Urothelium cell line (cell line): ENCODE measurements at places on chromosomes 11 and 22.

- DNase-seq: no peak
Measured at GRCh38 chr11:76026862-76027261, 179.4 kb downstream of the WNT11 start.

- DNase-seq: no peak
Measured at GRCh38 chr11:114073828-114074381, 14.4 kb downstream of the ZBTB16 start.

DNA sequence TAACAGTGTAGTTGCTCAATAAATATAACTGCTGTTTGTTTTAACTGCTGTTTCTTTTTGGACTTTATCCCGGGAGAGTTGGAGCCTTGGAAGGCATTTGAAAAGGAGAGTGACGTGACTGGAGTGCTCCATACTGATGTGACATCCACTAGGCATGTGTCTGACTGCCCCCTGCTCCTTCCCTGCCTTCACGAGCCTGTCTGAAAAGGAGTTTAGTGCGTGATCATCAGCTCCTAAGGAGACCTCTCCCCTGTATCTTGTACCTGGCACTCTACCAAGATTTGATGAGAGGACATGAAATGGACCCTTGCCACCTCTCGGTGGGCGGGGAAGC, 22.9 kb downstream of the ZBTB16 start:
- DNase-seq: no peak

DNA sequence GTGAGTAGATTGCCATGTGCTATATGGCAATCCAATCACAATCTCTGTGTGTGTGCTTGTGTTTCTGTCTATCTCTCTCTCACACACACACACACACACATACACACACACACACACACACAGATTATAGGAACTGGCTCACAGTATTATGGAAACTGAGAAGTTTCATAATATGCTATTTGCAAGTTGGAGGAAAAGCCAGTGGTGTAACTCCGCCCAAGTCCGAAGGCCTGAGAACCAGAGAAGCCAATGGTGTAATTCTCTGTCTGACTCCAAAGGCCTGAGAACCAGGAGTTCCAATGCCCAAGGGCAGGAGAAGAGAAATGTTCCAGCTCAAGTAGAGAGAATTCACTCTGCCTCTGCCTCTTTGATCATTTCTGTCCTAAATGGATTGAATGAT, 37.2 kb downstream of the GLYATL2 start:
- DNase-seq: no peak

- DNase-seq: no peak
Measured at GRCh38 chr11:111852103-111852502, 19.3 kb downstream of the ALG9 start.

DNA sequence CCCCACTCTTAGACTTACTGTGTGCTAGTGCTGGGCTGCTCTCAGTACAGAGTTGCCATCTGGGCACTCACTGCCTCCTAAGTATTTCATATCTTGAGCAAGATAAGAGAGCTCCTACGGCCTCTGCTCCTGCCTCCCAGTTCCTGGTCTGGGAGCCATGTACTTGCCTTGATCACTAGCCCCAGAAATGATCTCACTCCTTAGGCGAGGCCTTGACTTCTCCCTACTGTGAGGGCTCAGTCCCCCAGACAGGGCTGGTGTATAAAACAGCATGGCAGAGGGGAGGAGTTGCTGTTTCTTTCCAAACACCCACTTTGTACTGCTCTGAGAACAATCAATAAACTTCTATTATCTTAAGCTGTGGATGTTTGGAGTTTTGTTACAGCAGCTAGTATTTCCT, 47.4 kb upstream of the TP53I11 start:
- DNase-seq: no peak

GRCh38 chr11:118224511-118225188, at the start of gene JAML:
Gene JAML, minus strand, starts transcription at chr11:118225011. Its CDS starts 10,145 bp downstream, at chr11:118214866.
- no peak for DNase-seq

GRCh38 chr11:86957976-86958646, 2.9 kb upstream of the FZD4 start:
- DNase-seq: no peak

GRCh38 chr11:6475936-6476335, 2.2 kb upstream of the TRIM3 start:
- DNase-seq: no peak

GRCh38 chr11:30089921-30090320, 73.1 kb upstream of the KCNA4 start:
- DNase-seq: no peak

DNA sequence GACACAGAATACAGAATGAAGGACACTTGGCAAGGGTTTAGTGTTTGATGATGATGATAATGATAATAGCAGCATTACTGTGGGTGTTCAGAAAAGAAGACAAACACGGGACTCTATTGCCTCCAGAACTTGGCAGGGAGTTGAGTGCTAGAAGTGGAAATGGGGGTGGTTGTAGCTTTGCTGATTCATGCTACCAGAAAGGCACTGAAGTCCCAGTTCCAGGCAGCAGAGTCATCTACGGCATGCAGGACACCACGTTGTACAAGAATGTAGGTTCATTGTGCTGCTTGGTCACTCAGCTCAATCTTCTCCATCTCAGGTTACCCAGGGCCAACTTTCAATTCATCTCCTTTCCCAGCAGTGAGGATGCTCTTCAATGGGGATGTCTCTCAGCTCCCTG, 115.7 kb downstream of the NTM start:
- no peak for DNase-seq

GRCh38 chr11:122120096-122120495, 4.1 kb upstream of the BLID start:
- DNase-seq: no peak

DNA sequence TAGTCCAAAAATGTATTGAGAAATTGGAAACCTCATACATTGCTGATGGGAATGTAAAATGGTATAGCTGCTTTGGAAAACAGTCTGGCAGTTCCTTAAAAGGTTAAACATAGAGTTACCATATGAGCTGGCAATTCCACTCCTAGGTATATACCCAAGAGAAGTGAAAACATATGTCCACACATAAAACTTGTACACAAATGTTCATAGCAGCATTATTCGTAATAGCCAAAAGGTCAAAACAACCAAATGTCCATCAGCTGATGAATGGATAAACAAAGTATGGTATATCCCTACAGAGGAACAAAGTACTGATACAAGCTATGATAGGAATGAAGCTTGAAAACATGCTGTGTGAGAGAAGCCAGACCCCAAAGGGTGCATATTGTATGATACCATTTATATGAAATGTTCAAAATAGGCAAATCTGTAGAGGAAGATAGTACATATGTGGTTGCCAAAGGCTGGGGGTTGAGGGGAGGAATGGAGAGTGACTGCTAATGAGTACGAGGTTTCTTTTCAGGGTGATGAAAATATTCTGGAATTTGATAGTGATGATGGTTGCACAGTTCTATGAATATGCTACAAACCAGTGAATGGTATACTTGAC, 85.8 kb downstream of the ZBTB16 start:
- no peak for DNase-seq

DNA sequence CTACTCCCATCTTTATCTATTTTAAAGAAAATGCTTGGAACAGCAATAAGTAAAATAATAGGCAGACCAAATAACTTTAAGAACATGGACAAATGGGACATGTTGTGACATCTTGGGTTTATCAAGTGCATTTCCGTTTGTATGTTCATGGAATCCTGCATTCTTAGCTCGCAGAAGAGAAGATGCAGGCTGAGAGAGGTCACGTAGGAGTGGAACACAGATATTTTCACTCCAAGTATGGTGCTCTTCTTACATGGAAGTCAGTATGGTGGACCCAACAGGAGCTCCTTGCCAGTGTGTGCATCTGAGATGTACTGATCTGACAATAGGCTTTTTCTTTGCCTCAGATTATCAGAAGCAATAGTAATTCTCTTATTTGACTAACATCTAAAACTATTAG, 1.7 kb downstream of the E2F8 start:
- no peak for DNase-seq

DNA sequence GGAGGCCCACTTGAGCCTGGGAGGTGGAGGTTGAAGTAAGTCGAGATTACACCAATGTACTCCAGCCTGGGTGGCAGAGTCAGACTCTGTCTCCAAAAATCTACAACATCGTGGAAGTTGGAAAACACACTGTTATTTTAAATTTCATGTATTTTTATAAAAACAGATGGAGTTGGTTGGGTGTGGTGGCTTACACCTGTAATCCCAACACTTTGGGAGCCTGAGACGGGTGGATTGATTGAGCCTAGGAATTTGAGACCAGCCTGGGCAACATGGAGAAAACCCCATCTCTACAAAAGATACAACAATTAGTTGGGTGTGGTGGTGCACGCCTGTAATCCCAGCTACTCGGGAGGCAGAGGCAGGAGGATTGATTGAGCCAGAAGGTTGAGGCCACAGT, 52.0 kb upstream of the CLTCL1 start:
- no peak for DNase-seq
